ENCODE measurements at places on chromosomes 1 and 21.

- DNase-seq, result no peak
Measured at GRCh38 chr1:17572264-17572985, 32.9 kb downstream of the ARHGEF10L start.

GRCh38 chr1:68280286-68280685 is 48.0 kb upstream of the WLS start:
- no peak for DNase-seq

DNA sequence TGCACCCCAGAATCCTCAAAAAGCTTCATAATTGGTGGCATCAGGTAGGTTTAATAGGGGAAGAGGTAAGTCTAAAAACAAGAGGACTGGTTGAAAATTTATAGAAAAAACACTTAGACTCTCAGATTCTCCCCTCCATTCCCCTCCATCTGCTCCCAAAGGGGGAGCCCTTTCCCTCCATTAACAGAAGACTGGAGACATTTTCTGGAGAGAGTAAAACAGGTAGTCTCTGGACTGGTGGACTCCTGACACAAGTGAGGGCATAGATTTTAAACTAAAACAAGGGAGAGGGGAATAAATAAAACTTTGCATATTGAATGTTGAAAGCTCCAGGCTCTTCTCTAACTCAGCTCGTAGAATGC is 54.0 kb upstream of the IPO9 start:
- DNase-seq, result no peak

DNA sequence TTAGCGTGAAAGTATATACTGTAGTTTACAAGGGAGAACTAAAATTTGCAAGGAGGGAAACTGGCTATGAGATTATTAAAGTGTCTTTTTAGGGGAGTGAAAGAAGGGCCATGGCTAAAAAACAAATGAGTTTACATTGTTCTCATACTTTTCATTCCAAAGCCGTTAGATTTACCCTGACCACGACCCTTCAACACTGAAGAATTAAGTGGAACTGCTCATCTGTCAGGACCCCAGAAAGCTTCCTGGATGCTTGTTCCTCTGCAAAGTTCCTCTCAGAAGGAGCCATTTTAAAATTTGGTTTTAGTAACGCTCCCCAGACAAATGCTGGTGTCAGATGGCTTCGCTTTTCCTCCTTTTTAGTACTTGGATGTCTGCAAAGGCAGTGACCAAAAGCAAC is 82.7 kb upstream of the ZBTB18 start:
- DNase-seq, result no peak

GRCh38 chr1:8866173-8866791 is 12.2 kb downstream of the ENO1 start:
- DNase-seq, result no peak
